ENCODE measurements at places on chromosomes 11 and 22.

- no peak for DNase-seq
Measured at GRCh38 chr11:108122166-108122628, 830 bp downstream of the ACAT1 start.

- DNase-seq: no peak
Measured at GRCh38 chr22:29768052-29768693, 1.0 kb downstream of the UQCR10 start.

DNA sequence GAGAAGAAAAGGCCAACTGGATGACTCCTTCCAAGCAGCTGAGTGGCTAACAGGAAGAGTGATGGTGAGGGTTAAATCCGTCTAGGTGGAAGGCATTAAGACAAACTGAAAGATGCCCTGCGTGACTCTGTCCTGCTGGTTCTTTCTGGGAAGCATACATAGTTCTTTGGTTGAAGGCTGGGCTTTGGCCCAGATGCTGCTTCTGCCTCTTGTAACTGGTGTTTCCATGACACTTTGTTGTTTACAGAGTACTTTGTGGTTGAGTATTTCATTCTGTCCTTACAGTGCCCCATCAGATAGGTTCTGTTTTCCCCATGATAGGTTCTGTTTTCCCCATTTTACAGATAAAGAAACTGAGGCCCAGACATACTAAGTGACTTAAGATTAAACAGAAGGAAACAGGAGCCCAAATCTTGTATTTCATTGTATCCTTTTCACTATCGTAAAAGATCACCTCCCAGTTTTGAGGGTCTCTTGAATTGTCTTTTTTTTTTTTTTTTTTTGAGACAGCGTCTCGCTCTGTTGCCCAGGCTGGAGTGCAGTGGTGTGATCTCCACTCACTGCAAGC is 124.3 kb upstream of the RASSF10 start:
- DNase-seq: no peak

DNA sequence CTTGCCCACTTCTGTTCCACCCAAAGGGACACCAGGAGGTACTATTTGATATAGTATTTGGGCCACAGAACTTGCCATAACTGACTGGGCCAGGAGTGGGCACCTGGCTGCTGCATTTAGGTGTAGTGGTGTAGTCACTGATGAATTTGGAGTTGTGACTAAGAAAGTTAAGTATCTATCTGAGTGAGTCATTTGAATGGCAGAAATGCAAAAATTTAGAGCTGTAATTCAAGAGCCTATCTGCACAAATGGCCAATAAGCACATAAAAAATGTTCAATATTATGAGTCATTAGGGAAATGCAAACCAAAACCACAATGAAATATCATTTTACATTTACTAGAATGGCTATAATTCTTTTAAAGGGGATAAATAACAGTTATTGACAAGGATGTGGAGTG is 14.7 kb downstream of the GLYATL2 start:
- DNase-seq: no peak

- no peak for DNase-seq
Measured at GRCh38 chr11:67165623-67166022, 46.6 kb downstream of the KDM2A start.

- no peak for DNase-seq
Measured at GRCh38 chr11:47186700-47187695, 764 bp upstream of the PACSIN3 start.

- no peak for DNase-seq
Measured at GRCh38 chr11:131691181-131692041, 321.0 kb downstream of the NTM start.

GRCh38 chr11:74464746-74465145 is 2.6 kb downstream of the KCNE3 start:
- DNase-seq: no peak

GRCh38 chr22:41482319-41482935 is 13.5 kb downstream of the ACO2 start:
- DNase-seq: no peak

- DNase-seq: no peak
Measured at GRCh38 chr22:25940479-25940878, 198.5 kb downstream of the MYO18B start.

DNA sequence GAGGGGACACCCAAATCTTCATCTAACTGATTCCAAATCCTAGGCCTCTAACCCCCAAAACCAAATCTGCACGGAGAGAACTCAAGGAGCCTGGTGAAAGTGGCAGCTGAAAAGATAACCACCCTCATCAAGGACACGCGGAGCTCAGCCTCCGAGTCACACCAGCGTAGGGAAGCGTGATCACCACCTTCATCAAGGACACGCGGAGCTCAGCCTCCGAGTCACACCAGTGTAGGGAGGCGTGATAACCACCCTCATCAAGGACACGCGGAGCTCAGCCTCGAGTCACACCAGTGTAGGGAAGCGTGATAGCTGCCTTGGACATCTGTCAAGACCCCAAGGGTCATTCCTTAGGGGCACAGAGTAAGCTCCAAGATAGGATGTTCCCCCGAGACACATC is 29.3 kb upstream of the SYT8 start:
- DNase-seq: no peak

GRCh38 chr11:34426766-34427185 is 12.0 kb upstream of the CAT start:
- DNase-seq: no peak

DNA sequence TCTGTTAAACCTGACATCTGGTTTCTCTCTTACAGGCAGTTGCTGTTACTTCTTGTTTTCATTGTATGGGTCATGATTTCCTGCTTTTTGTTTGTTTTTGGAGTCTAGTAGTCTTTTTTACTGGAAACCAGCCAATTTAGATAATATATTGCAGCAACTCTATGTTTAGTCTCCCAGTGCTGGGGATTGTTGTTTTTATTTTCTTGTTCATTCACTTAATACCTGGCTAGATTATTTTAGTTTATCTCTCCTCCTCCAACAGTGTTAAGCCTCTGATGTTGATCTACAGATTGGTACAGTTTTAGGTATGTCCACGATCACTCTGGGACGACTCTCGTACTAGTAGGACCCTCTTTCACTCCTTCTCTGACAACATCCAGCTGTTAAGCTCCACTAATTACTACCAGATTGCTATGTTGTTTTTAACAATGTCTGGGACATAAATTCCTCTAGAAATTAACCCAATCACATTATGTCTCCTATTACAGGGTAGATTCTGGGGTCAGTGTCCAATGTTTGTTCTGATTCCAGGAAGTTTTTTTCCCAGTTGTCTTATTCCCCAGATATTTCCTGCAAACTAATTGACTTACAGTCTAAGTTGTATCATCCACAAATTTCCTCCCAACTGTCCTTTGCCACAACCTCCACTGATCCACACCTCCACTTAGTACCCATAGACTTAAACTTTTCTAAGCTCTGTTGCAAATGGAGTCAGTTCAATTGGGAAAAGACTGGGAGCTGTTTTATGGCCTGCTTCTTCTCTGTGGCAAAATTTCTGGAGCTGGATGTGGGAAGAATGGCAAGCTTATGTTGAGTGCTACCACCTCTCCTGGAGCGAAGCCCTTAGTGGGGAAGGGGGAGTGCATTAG is 1280.6 kb upstream of the CNTN5 start:
- no peak for DNase-seq

- DNase-seq: no peak
Measured at GRCh38 chr11:119907122-119907851, 178.3 kb upstream of the NECTIN1 start.

- no peak for DNase-seq
Measured at GRCh38 chr22:29457730-29458129, 19.3 kb downstream of the RFPL1 start.

GRCh38 chr11:10942620-10943019 is 84.8 kb upstream of the ZBED5 start:
- DNase-seq: no peak

GRCh38 chr22:23066200-23067022 is 3.9 kb upstream of the GNAZ start:
- DNase-seq: no peak

GRCh38 chr22:36073476-36073875 is 44.9 kb upstream of the RBFOX2 start:
- no peak for DNase-seq

DNA sequence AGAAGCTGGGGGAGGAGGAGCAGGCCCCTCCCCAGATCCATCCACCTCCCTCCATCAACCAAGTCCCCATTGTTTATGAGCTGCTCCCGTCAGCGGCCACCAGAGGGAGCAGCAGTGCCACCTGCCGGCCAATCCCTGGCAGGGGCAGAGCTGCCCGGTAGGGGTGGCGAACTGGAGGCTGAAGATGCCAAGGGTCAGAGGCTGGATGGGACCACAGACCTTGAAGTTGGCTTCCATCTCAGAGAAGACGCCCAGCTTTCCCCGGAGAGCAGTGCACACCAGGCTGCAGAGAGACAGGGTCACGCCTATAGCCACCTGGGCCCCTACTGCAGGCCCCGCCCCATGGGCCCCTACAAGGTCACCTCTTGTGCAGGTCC is 3.6 kb downstream of the FIBP start:
- DNase-seq: peak; percentile 72

DNA sequence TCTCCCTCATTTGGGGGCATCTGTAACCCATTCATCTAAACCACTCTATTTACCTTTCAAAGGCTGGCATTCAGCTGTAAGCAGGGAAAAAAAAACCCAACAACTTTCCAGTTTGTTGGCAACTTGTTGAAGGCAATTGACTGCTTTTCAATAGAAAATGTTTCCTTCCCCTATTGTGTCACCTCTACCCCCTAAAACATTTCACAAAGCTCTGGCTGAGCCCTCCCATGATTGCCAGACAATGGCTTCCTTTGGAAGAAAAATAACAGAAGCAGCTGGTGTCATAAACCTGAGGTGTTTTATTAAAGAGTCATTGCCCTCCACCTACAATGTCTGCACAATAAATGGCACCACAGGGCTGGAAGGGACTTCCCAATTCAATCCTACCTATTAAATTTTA is 22.1 kb upstream of the PSMA1 start:
- DNase-seq: no peak

DNA sequence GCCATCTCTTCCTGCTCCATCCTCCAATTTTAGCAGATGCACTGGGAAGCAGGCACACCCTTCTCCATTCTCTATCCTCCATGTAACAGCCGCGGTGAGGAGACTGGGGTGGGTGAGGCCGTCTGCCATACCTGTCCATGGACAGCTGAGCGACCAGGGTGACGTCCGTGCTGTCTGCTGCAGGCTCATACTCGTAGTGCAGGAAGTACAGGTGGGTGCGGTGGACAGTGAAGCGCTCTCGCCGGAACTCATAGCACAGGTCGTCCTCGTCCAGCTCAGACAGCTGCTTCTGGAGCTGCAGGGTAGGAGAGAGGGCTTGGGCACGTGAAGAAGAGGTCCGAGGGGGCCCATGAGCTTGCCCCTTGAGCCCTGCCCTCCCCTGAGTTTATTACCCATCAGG is 257.8 kb upstream of the SYN3 start:
- no peak for DNase-seq

DNA sequence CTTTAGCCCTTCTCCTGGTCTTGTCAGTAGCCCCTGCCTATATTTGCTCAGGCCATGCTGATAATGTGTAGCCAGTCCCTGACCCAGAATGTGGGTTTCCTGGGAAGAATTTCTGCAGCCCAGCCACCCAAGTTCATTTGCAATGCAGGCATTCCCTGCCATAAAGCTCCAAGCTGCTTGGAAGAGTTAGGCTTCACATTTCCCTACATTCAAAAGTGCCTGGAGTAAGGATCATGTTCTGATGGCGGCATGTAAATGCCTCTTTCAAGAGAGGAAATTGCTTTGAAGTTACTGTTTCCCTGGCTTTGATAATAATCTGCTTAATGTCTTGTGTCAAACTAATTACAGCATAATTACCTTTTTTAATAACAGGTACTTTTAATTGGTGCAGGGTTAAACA is 266.1 kb downstream of the MIAT start:
- DNase-seq: no peak

DNA sequence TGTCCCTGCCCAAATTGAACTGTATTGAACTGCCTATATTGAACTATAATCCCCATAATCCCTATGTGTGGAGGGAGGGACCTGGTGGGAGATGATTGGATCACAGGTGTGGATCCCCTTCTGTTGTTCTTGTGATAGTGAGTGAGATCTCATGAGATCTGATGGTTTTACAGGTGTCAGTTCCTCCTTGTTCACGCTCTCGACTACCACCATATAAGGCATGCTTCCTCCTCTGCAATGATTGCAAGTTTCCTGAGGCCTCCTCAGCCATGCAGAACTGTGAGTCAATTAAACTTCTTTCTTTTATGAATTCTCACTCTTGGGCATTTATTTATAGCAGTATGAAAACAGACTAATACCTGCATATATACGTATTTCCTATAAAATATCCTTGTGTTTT is 206.5 kb upstream of the PDGFD start:
- no peak for DNase-seq

DNA sequence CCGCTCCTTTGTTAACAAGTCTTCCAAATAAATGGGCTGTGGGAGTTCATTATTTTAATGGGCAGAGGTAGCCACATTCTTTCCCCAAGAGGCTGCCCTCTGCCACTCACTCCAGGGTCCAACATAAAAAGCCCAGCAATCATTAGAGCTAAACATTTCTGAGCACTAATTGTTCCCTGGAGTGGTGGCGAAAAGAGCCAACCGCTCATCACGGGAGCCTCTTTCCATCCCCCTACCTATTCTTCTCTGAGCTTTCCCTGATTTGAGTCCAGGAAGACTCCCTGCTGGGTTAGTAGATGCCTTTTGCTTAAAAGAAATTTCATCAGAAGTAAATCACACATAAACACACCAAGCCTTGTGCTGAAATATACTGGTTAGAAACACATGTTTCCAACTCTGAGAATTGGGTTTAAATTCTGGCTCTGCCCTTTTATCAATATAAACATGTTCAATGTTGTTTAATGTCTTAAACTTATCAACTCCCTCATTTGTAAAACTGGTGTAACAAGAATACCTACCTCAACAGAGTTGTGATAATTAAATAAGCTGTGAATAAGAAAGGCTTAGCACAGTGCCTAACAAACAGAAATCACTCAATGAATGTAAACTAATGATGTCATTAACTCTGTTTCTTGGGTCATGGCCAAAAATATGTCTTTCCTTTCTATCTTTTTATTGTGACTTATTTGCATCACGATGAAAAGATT is at the start of gene OR5A2:
Gene OR5A2, minus strand, starts transcription at position 53 of the 707 bp plus-strand sequence. CDS start 3,460 bp downstream, outside the sequence.
- no peak for DNase-seq

GRCh38 chr11:117876341-117877119 is at the start of gene FXYD6:
TSS of gene FXYD6 (minus strand) at chr11:117876658. CDS start at chr11:117842776, 33,882 bp downstream.
- DNase-seq: no peak

DNA sequence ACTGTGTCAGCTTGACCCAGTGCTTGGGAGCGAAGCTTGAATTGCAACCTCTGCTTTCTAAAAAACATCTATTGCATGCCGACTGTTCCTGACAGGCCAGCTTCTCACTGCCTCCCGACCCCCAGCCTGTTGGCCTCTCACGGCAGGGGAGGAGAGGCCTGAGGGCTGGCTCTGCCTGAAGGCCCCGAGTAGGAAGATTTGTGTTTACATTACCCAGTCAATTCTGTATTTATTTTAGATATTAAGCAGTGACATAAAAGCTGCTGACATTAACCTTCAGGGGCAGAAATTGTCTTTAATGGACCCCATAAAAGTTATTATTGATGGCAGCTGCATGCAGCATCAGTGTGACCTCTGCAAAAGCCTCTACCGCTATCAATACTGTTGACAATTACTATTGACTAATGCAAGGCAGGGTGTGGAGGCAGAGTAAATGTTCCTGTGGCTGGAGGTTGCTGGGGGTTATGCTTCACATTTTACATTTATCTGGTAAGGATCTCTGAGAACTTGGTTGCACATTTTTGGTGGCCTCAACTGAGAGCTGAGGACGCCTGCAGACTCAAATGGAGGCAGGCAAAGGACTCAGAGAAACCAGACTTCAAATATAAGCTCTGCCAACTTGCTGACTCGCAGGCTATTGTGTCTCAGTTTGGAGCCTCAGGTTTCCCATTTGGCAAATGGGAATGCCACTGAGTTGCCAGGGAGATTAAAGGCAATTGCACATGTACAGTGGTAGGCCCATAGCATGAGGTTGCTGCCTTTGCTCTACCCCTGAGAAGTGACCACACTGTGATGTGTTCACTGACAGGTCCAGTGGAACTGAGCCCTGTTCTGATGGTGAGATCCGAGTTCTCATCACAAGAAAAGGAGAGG is 380.5 kb downstream of the TENM4 start:
- no peak for DNase-seq
